Activated CD4-positive, alpha-beta memory T cell treated with anti-CD3 and anti-CD28 coated beads for 36 hours (primary cell): ENCODE measurements at places on chromosomes 3 and 15. TPM values are rescaled to one million over a fixed set of nuclear protein-coding genes. Genes with fewer than 3 reads are reported as not detected.

The ALDH1L1 gene
- not detected for total RNA-seq

The KBTBD13 gene
- total RNA-seq: not detected

The TMCO5A gene
- not detected for total RNA-seq

The GPR149 gene
- not detected for total RNA-seq

The EAF1 gene
- total RNA-seq: 23.6 TPM

- peaks cover 3% of the 10 kb centered on the region for H3K27me3 ChIP-seq
- H3K27ac ChIP-seq: no peak overlapping the region
- no peaks in the 10 kb centered on the region for H3K36me3 ChIP-seq
- no peak for DNase-seq
- H3K4me1 ChIP-seq: no peaks in the 10 kb centered on the region
Measured at GRCh38 chr15:25886498-25887140, 23.5 kb upstream of the ATP10A start.

- peak; percentile 64 for DNase-seq
- H3K27ac ChIP-seq: no peak overlapping the region
- H3K4me3 ChIP-seq: no peak overlapping the region
- H3K27me3 ChIP-seq: peaks cover 3% of the 10 kb centered on the region
- no peaks in the 10 kb centered on the region for H3K36me3 ChIP-seq
Measured at GRCh38 chr3:150183678-150184425, 213.2 kb upstream of the PFN2 start.

GRCh38 chr15:25249236-25250010, 189.4 kb downstream of the UBE3A start:
- H3K36me3 ChIP-seq: no peaks in the 10 kb centered on the region
- H3K27me3 ChIP-seq: no peaks in the 10 kb centered on the region
- peak; percentile 3 for DNase-seq
- H3K4me3 ChIP-seq: no peak overlapping the region
- H3K27ac ChIP-seq: no peak overlapping the region

GRCh38 chr3:190307164-190307545, 15.1 kb downstream of the CLDN1 start:
- H3K4me3 ChIP-seq: no peak overlapping the region
- peaks cover 3% of the 10 kb centered on the region for H3K27me3 ChIP-seq
- H3K27ac ChIP-seq: no peak overlapping the region
- H3K4me1 ChIP-seq: peaks cover 14% of the 10 kb centered on the region
- DNase-seq: no peak
- no peaks in the 10 kb centered on the region for H3K36me3 ChIP-seq

DNA sequence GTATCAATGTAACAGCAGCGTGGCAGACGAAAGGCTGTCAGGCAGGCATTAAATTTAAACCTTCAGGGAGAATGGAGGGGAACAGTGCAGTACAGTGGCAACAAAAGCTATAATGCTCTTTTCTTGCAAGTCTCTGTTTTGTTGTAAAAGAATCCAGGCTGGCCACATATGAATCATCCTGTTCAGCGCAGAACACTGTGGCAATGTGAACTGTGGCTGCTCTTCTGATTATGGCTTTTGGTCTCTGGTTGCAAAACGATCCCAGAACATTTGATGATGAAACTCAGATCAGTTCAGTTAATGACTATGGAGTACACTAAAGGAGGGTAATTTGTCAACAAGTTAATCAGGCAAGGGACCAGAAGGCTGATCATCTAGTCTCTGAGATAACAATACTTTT, 219.7 kb upstream of the SGO1 start:
- DNase-seq: no peak
- no peaks in the 10 kb centered on the region for H3K27me3 ChIP-seq
- no peaks in the 10 kb centered on the region for H3K4me1 ChIP-seq
- no peak overlapping the region for H3K4me3 ChIP-seq
- no peak overlapping the region for H3K27ac ChIP-seq

- no peak for DNase-seq
- peaks cover 61% of the 10 kb centered on the region for H3K4me1 ChIP-seq
- H3K36me3 ChIP-seq: peaks cover 37% of the 10 kb centered on the region
- no peak overlapping the region for H3K4me3 ChIP-seq
- H3K27me3 ChIP-seq: no peaks in the 10 kb centered on the region
- no peak overlapping the region for H3K27ac ChIP-seq
Measured at GRCh38 chr3:197293605-197294237, 4.7 kb downstream of the DLG1 start.

DNA sequence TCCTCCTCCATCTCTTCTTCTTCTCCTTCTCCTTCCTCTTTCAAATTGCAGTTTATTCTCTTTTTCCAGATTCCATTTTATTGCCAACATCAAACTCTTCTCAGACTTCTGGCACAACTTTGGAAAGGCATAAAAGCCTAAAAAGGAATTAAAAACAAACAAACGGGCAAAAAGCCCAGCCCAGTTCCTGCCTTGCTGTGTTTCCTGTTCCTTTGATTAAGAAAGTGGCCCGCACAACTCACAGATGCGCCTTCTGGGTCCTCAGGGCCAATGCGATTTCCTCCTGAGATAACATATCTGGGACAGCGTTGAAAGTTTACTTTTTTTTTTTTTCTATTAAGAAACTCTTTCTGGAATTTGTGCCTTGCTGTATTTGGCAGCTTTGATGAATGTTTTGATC, 158.7 kb upstream of the UBE3A start:
- H3K27me3 ChIP-seq: peaks cover 4% of the 10 kb centered on the region
- H3K36me3 ChIP-seq: no peaks in the 10 kb centered on the region
- no peak for DNase-seq
- H3K4me1 ChIP-seq: no peaks in the 10 kb centered on the region
- no peak overlapping the region for H3K27ac ChIP-seq

DNA sequence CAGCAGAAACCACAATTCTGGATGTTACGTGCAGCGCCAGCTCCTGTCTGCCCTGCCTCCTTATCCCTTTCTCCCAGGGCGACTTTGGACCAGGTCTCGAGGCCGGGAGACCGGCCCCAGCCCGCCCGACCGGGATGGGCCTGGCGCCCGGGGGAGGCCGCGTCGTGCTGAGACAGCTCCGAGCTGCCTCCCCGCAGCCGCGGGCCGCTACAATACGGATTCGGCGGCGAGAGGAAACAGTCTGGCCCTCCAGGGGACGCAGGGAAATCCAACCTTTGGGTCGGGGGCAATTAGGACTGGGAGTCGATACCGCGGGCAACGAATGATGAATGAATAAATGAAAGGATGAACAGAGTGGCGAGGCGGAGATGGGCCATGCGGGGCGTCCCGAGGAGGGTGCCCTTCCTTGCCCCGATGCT, 537 bp downstream of the GRAMD2A start:
- peaks cover 15% of the 10 kb centered on the region for H3K4me1 ChIP-seq
- no peak overlapping the region for H3K4me3 ChIP-seq
- H3K27me3 ChIP-seq: peaks cover 11% of the 10 kb centered on the region
